PC-3 (cell line): ENCODE measurements at places on chromosomes 6 and 20.

- no peaks in the 10 kb centered on the region for H3K4me1 ChIP-seq
- DNase-seq, result no peak
- no peak overlapping the region for H3K27ac ChIP-seq
- no peaks in the 10 kb centered on the region for H3K27me3 ChIP-seq
Measured at GRCh38 chr6:131035582-131035981, 27.5 kb downstream of the EPB41L2 start.

GRCh38 chr6:42333612-42334011 lies 116.0 kb upstream of the MRPS10 start:
- peaks cover 12% of the 10 kb centered on the region for H3K4me1 ChIP-seq
- no peak for DNase-seq
- H3K27me3 ChIP-seq, result no peaks in the 10 kb centered on the region
- no peak overlapping the region for H3K4me3 ChIP-seq

DNA sequence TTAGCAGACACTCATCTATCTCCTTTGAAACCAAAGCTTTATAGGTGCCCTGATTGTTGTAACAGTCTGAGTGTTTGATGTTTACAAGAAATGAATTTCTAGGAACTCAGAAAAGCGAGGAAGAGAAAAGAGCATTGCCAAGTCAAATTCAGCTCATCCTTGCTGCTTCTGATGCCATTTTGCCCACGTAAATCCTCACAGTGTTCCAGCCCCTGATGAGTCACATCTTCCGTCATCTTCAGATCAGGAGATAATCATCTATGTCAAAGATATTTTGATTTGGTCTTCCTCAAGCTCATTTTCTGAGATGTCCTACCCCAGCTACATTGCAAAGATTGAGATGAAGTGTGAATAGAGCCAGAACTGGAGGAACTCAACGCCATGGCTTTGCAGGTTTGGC lies 426.2 kb downstream of the BMP2 start:
- peak; percentile 2 for DNase-seq
- H3K27ac ChIP-seq, result no peak overlapping the region
- H3K4me3 ChIP-seq, result no peak overlapping the region
- no peaks in the 10 kb centered on the region for H3K36me3 ChIP-seq
- H3K4me1 ChIP-seq, result peaks cover 17% of the 10 kb centered on the region; the same call in 1 of the 2 replicates

DNA sequence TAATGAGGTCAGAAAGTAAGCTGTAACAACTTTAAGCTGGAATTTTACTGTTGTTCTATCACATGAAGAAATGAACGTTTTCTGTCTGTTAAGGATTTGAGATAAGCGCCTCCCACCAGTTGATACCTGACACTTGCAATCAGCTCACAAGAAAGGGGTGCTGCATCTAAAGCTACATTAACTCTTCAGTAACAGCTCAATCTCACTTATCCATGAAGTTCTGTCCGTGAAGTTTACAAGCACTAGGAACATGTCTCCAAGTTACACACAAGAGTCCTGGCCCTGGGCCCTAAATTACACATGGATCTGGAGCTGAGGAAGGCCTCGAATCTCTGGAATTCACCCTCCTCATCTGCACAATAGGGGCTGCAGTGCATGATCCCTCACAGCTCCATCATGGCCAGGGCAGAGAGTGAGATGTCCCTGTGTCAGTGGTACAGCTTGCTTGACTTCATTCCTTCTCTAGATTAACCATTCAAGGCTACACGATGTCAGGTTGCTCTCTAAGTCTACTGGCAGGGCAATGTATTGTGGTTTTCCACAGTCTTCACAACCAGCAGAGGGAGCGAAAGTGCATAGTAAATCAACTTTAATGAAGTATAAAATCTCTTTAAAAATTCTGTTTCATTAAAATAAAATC lies 182.4 kb upstream of the MCHR2 start:
- peak; percentile 70 for DNase-seq
- peak overlapping the region; percentile 99 for H3K27ac ChIP-seq
- peak overlapping the region; percentile 23; the same call in 1 of the 2 replicates for H3K4me3 ChIP-seq

GRCh38 chr6:16592223-16592911 lies 168.9 kb downstream of the ATXN1 start:
- H3K4me1 ChIP-seq, result no peaks in the 10 kb centered on the region
- DNase-seq, result no peak
- H3K27ac ChIP-seq, result no peak overlapping the region
- no peak overlapping the region for H3K4me3 ChIP-seq

- DNase-seq, result no peak
- H3K36me3 ChIP-seq, result no peaks in the 10 kb centered on the region
- H3K27ac ChIP-seq, result no peak overlapping the region
Measured at GRCh38 chr6:1515280-1515679, 94.4 kb upstream of the FOXC1 start.

- no peak for DNase-seq
- H3K27ac ChIP-seq, result no peak overlapping the region
- H3K36me3 ChIP-seq, result no peaks in the 10 kb centered on the region
- no peaks in the 10 kb centered on the region for H3K27me3 ChIP-seq
Measured at GRCh38 chr20:3163099-3164042, 3.7 kb upstream of the FASTKD5 start.

DNA sequence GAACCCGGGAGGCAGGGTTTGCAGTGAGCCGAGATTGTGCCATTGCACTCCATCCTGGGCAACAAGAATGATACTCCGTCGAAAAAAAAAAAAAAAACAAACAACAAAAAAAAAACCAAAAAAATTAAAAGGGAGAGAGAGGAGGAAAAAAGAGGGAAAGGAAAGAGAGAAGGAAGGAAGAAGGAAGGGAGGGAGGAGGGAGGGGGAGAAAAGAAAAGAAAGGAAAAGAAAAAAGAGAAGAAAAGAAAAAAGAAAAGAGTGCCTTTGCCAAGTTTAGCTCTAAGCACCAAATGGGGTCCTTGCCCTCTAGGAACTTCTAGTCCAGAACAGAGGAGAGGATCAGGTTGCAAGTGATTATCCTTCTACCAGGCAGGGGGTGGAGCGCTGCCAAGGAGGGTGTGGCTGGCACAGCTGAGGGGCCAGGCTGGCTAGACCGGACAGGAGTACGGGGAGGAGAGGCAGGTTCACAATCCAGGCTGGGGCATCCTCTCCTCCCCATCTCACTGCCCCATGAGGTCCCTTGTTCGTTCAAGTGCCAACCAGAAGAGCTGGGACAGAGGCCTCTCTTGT lies 19.1 kb downstream of the GNAS start:
- no peaks in the 10 kb centered on the region for H3K27me3 ChIP-seq
- H3K27ac ChIP-seq, result no peak overlapping the region
- no peaks in the 10 kb centered on the region for H3K36me3 ChIP-seq
- peak; percentile 41 for DNase-seq
- peaks cover 25% of the 10 kb centered on the region for H3K4me1 ChIP-seq
- no peak overlapping the region for H3K4me3 ChIP-seq

DNA sequence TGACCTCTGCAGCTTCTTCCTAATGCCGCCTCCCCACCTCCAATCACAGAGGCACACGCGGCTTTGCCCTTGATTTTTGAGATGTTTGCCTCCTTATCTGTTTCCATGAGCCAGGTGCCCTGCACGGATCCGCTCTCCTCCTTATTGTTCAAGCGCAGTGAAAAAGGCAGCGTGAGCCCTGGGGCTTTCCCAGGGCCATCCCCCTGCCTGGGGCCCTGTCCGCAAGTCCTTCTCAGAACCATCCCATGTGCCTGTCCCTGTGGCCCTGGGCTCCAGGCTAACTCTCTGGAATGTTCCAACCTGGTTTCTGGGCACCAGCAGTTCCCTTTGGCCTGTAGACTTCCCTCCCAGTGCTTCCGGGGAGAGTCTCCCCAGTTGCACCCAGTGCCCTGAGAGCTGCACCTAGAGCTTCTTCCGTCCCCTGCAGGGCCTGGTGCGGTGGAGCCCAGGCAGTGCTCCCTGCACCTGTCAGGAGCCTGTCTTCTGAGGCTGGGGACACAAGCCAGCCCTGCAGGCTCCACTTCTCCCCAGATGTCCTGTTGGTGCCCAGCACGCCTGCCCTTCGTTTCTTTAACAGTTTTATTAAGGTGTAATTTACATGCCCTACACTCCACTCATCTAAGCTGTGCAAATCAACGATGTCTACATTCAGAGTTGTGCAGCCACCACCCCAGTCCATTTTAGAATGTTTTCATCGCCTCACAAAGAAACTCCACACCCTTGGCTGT lies 330.3 kb downstream of the CDH4 start:
- H3K27me3 ChIP-seq, result peaks cover 25% of the 10 kb centered on the region
- no peak overlapping the region for H3K4me3 ChIP-seq
- H3K4me1 ChIP-seq, result no peaks in the 10 kb centered on the region
- H3K36me3 ChIP-seq, result no peaks in the 10 kb centered on the region
- DNase-seq, result no peak

GRCh38 chr20:20710443-20711315 lies 1.8 kb downstream of the RALGAPA2 start:
- no peak overlapping the region for H3K27ac ChIP-seq
- peaks cover 18% of the 10 kb centered on the region for H3K4me1 ChIP-seq
- H3K27me3 ChIP-seq, result no peaks in the 10 kb centered on the region
- DNase-seq, result peak; percentile 13
- H3K4me3 ChIP-seq, result peak overlapping the region; percentile 88

GRCh38 chr6:31737315-31737990 lies 1.1 kb upstream of the CLIC1 start:
- H3K4me3 ChIP-seq, result peak overlapping the region; percentile 40; the same call in 1 of the 2 replicates
- no peak for DNase-seq
- H3K27ac ChIP-seq, result peak overlapping the region; percentile 87
- H3K36me3 ChIP-seq, result peaks cover 23% of the 10 kb centered on the region
- peaks cover 54% of the 10 kb centered on the region for H3K4me1 ChIP-seq
- no peaks in the 10 kb centered on the region for H3K27me3 ChIP-seq

- H3K4me3 ChIP-seq, result peak overlapping the region; percentile 79
- peaks cover 18% of the 10 kb centered on the region for H3K4me1 ChIP-seq
- H3K27me3 ChIP-seq, result no peaks in the 10 kb centered on the region
- DNase-seq, result peak; percentile 66
- H3K36me3 ChIP-seq, result 0 out of 2 replicates have a peak, but pooled peaks cover 5% of the 10 kb centered on the region
- H3K27ac ChIP-seq, result peak overlapping the region; percentile 91
Measured at GRCh38 chr6:136290410-136291010, 864 bp upstream of the BCLAF1 start.

DNA sequence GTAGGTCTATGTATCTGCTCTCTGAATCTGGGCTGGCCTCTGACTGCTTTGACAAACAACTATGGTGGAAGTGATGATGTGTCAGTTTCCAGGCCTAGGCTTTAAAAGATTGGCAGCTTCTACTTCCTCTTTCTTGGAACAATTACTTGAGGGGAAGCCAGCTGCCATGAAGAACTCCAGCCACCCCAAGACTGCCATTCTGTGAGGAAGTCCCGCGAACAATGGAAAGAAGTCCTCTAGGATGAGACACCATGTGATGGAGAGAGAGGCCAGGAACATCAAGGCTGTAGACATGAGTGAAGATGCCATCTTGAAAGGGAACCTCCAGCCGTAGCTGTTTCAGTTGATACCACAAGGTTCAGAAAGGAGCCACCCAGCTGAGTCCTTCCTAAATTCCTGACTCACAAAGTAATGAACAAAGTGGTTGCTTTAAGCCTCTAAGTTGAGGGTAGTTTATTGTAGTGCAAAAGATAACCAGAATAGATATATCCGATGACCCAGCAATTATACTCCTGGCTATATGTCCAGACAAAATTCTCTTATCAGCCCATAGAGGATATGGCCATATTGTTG lies 15.3 kb upstream of the TCF15 start:
- no peak for DNase-seq
- no peaks in the 10 kb centered on the region for H3K4me1 ChIP-seq
- H3K36me3 ChIP-seq, result no peaks in the 10 kb centered on the region
- H3K27ac ChIP-seq, result no peak overlapping the region
- H3K4me3 ChIP-seq, result no peak overlapping the region

DNA sequence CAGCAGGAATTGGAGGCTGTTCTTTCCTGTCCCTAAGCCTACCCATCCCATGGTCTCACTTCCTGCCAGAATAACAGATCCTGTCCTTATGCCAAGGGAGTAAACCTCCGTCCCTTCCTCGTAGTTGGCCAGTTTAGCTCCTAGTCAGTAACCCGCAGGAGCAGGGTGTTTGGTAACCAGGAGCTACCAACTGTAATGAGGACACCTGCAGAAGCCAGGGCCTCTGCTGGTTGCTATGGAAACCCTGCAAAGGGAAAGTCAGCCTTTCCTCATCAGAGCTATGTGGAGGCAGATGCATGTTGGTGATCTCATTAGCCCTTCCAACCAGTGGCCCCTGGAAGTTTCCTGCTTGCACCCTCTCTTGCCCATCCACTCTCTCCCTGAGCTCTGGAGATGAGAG lies 368.2 kb upstream of the SULF2 start:
- no peaks in the 10 kb centered on the region for H3K27me3 ChIP-seq
- H3K36me3 ChIP-seq, result no peaks in the 10 kb centered on the region; the same call in 1 of the 2 replicates
- DNase-seq, result peak; percentile 19
- no peak overlapping the region for H3K27ac ChIP-seq
- H3K4me1 ChIP-seq, result peaks cover 19% of the 10 kb centered on the region; the same call in 1 of the 2 replicates
- H3K4me3 ChIP-seq, result no peak overlapping the region
